ENCODE measurements at places on chromosomes 5 and 9.

DNA sequence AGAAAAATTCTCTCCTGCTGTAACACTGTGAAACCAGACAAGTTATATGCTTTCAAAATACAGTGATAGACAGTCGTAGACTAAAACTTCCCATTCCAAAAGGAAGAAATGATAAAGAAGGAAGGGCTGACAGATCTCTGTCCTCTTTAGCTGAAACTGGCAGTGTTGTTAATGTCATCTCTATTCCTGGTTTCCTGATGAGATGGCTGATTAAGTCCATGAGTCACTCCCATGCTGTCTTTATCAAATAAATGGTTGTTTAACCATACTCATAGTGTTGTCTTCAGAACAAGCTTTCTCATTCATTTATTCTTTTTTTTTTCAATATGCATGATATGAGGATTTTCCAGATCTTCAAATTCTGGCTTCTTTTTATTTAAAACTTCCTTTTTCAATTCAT, 952.2 kb upstream of the WWC1 start:
- no peak for DNase-seq

DNA sequence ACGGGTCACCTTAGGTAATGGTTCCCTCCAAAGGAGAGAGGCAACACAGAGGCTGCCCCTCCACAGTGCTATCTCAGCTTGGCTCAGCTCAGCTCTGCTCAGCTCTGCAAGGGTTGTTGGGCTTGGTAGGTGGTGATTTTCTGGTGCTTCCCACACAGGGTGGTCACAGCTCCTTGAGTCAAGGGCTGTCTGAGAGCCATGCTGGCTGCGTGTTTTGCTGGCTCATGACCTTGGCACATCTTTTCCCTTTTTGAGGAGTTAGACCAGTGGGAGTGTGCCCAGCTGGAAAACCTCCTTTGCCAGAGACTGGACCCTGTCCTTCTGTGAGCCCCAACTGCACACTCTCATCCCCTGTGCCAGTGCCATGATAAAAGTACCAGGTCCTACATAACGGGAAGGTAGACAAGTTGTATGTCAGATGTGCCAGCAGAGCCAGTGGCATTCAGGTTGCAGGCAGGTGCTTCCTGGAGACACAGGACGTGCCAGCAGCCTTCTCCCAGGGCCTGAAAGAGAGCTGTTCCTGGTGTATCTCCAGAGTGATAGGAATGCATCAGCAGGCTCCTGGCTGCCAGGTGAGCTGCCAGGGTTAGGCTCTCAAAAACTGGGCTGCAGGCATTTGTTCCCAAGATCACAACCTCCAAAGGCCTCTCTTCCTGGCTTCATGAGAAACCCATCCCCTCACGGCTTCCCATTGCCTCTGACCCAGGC, 118.6 kb upstream of the CXCL14 start:
- DNase-seq: no peak

- DNase-seq: no peak
Observed at GRCh38 chr9:127351182-127352166, 45.5 kb upstream of the SLC2A8 start.

- DNase-seq: no peak
Observed at GRCh38 chr9:98989036-98990000, 45.6 kb downstream of the COL15A1 start.

DNA sequence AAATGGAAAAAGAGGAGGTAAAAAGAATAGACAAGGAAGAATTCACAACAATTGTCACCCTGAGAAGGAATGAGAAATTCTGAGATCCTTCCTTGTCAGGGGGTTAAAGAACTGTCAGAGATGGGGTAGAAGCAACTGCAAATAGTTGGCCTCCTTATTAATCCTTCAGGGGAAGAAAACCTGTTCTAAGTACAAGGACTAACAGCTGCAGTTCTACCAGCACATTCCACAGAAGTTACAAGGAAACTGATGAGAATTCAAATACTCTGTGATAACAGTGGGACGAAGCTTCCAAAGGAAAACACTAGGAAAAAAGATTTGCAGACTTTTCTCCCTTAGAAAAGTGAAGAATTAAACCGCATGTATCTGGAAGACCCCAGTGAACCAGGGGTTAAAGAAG, 93.7 kb downstream of the OR2K2 start:
- no peak for DNase-seq

- no peak for DNase-seq
Observed at GRCh38 chr5:93088592-93089389, 492.2 kb downstream of the NR2F1-AS1 start.

GRCh38 chr5:38453921-38454320, 102.5 kb downstream of the LIFR start:
- DNase-seq: no peak

Measured in activated CD4-positive, alpha-beta T cell treated with anti-CD3 and anti-CD28 coated beads, Interleukin-2, amount 50 U/mL, for 24 hours (primary cell).